ENCODE measurements at places on chromosomes 13 and 19.

DNA sequence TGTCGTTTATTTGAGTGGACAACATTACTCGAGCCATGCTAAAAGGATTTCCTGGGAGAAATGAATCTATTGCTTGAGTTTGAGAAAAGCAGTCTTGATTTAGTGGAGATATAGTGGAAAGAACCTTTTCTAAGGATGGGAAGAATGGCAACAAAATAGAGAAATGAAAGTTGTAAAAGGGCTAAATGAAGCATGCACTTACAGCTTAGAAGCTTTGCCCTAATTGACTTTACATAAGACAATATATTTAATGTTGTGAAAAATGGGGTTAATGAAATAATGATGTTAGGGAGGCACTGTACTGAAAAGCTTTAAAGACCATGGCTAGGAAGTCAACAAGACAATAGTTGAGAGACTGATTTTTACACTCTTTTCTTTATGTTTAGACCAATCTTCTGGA is 35.4 kb downstream of the SLC10A2 start:
- no peaks in the 10 kb centered on the region for H3K4me1 ChIP-seq
- H3K36me3 ChIP-seq: no peaks in the 10 kb centered on the region
- DNase-seq: no peak
- H3K27ac ChIP-seq: no peak overlapping the region
- H3K27me3 ChIP-seq: no peaks in the 10 kb centered on the region

DNA sequence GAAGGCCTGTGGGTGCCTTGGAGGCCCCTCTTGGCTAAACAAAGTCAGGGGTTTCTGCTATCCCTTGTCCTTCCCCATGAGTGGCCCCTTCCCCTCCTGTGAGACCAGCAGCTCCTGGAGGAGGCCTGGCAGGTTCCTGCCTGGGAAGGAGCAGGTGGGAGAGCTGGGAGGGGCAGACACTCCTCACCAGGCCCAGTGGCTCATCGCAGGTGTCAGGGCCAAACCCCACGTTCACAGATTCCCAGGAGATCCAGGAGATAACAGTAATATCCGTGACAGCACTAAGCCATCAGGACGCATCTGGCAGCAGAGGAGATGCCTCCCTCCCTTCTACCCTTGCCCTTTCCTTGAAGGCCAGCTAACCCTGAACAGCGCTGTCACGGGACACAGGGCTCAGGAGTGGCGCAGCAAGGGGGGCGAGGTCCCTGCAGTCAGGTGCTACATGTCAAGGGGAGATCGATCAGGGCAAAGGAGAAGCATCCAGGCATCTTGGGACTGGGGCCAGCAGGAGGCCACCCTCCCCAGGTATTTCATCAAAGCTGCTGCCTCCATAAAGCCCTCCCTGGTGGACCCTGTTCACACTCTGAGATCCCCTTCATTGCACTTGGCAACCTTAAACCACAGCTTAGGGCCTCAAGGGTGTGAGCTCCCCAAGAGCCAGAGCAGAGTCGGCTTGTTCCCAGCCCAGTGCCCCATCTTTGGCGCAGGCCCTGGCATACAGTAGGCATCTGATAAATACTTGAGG is 4.8 kb downstream of the CEBPA start:
- no peak for DNase-seq
- H3K36me3 ChIP-seq: no peaks in the 10 kb centered on the region
- H3K4me1 ChIP-seq: no peaks in the 10 kb centered on the region
- H3K4me3 ChIP-seq: no peak overlapping the region
- H3K27me3 ChIP-seq: peaks cover 34% of the 10 kb centered on the region

GRCh38 chr13:44840131-44840530 is 149.1 kb downstream of the NUFIP1 start:
- DNase-seq: no peak
- H3K4me3 ChIP-seq: no peak overlapping the region

DNA sequence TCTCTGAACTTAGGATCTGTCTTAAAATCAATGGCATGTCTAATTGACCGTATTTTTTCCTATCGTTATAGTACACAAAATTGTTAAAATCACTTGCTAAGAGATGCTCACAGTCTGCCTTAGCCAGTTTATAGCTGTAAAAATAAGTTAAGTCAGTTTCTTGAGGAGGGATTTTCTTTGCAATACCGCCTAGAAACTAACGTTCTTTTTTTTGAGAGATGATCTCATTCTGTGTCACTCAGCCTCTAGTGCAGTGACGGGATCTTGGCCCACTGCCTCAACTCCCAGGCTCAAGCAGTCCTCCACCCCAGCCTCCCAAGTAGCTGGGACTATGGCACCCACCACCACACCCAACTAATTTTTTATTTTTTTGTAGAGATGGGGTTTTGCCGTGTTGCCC is 4.4 kb downstream of the CKAP2 start:
- no peak for DNase-seq
- H3K4me3 ChIP-seq: no peak overlapping the region
- H3K27me3 ChIP-seq: no peaks in the 10 kb centered on the region
- H3K4me1 ChIP-seq: peaks cover 53% of the 10 kb centered on the region
- H3K27ac ChIP-seq: peak overlapping the region; percentile 45
- peaks cover 42% of the 10 kb centered on the region for H3K36me3 ChIP-seq

DNA sequence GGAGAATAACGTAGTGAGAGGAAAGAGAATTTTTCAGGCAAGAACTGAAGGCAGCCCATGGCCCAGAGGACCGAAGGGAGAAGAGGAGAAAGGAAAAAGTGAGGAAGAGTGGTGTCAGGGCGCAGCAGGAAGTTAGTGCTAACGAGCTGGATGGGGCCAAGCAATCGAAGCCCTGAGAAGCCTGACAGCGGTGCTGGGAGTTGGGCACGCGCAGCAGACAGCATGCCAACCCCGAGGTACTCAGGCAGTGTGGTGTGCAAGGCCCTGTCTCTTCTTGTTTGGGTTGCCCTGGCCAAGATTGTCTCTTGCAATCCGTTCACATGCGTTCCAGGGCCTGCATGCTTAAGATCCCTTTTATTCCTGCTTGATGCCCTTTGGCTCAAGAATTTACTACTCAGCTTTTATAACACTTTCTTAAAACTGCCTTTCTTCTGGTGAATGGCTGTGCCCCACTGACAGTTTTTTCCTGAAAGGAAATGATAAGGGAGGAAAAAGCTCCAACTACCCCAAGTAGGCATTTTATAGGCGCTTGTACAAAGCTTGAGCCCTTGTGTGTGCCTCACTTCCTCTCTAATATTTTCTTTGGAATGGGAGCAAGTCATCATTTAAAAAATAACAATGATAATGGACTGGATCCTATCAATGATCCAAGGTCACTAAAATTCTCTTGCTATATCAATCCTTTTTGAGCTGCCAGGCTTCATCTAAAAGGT is 115.4 kb downstream of the FLT1 start:
- no peak overlapping the region for H3K4me3 ChIP-seq
- DNase-seq: no peak
- H3K4me1 ChIP-seq: peaks cover 1% of the 10 kb centered on the region

- peaks cover 26% of the 10 kb centered on the region for H3K4me1 ChIP-seq
- DNase-seq: no peak
- H3K27ac ChIP-seq: peak overlapping the region; percentile 94
- peaks cover 19% of the 10 kb centered on the region for H3K36me3 ChIP-seq
These were observed 693 bp downstream of the XPO4 start for GRCh38 chr13:20901668-20902437.

DNA sequence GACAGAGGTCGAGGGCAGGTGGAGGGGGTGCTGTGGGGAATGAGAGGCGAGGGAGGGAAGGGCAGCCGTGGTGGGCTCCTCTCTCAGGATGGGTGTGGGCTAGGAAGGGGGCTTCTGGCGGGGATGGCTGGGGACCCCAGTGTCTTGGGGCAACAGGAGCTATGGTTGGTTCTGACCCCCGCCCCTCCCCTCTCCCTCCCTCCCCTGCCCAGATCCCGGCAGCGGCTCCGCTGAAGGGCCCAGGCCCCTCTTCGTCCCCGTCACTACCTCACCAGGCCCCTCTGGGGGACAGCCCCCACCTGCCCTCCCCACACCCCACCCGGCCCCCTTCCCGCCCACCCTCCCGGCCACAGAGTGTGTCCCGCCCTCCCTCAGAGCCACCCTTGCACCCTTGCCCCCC is 19.3 kb upstream of the EHD2 start:
- H3K27me3 ChIP-seq: no peaks in the 10 kb centered on the region
- DNase-seq: no peak
- H3K36me3 ChIP-seq: peaks cover 12% of the 10 kb centered on the region
- H3K27ac ChIP-seq: no peak overlapping the region
- no peaks in the 10 kb centered on the region for H3K4me1 ChIP-seq

- no peak overlapping the region for H3K27ac ChIP-seq
- H3K4me3 ChIP-seq: no peak overlapping the region
- no peaks in the 10 kb centered on the region for H3K27me3 ChIP-seq
- no peak for DNase-seq
These were observed 141.8 kb downstream of the GPC5 start for GRCh38 chr13:91540158-91540736.

DNA sequence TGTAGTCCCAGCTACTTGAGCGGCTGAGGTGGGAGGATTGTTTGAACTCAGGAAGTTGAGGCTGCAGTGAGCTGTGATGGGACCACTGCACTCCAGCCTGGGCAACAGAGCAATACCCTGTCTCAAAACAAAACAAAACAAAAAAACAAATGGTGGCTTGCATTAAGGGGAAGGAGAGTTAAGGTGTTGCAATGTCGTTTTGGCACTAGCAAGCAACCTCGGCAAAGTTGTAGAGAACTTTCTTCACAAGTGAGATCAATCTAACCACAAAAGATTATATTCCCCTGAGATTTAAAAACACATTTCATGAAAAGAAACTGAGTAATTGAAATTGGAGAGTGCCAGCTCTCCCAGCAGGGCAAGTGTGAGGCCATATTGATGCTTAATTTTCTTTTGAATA is 153.7 kb downstream of the KLF5 start:
- no peak overlapping the region for H3K4me3 ChIP-seq
- H3K4me1 ChIP-seq: peaks cover 2% of the 10 kb centered on the region
- no peak for DNase-seq
- no peak overlapping the region for H3K27ac ChIP-seq
- H3K36me3 ChIP-seq: no peaks in the 10 kb centered on the region

DNA sequence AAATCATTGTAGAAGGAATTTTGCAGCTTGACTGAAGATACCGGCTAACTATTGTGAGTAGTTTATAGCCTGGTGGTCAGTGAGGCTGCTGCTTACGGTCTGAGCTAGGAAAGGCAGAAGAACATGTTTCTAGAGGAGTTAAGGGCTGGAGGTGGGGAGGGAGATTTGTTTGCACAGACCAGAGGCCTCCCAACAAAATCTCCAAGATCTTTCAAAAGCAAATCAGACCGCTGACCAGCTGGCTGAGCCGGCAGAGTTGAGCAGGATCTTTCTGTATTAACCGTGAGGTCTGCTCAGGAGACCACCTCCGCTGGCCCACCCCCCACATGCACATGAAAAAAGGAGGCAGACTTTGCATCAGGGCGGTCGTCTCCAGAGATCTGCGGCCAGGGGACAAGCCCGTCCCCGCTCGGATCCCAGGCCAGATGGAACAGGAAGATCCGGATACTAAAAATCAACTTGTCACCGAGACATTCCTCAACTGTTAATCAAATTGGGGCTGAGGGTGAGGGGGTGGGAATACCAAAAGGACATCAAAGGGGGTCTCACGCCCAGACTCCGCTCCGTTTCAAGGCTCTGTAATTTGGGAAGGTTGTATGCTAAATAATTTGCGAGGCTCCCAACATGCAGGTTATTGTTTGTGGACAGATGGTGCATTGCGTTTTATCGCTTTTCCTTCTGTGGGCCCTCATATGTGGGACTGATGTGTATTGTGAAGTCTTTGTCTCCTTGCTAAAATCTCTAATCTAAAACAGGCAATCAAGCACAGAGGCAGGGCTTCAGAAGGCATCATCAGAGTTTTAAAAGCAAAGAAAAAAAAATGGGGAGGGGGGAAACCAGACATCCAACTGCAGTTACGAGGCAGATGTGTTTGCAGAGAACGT is 319.0 kb downstream of the ZNF536 start:
- H3K4me1 ChIP-seq: peaks cover 2% of the 10 kb centered on the region
- no peak overlapping the region for H3K4me3 ChIP-seq
- no peaks in the 10 kb centered on the region for H3K36me3 ChIP-seq
- DNase-seq: no peak
- peaks cover 51% of the 10 kb centered on the region for H3K27me3 ChIP-seq
- H3K27ac ChIP-seq: no peak overlapping the region

DNA sequence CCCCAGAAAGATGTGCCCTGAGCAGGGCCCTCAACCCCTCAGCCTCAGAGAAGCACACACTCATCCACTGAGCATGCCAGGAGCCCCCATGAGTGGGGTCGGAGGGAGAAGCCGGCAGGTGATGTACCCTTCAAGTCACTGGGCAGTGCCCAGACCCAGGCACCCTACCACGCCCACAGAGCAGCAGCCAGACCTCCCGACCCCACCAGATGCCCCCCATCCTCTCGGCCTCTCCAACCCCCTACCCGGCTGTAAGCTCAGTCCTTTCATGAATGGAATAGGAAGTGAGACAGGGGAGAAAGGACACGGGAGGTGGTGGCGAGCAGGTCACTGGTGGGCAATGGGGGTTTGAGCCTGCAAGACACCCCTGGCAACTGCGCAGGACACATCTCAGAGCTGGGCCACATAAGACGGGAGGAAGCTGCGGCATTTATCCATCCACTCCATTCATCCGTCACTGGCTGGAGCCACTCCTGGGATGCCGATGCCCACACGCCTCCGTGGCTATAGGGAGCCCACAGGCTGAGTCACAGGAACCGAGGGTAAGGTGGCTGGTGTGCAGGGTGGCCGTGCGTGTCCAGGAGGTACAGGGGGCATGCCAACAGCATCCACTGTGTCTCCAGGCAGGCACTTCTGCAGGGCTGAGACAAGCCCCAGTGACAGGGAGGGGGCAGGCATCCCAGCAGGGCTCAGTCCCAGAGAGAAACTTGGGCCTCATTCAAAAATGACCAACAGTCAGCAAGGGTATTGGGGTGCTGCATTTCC is 23.8 kb upstream of the VSTM2B start:
- no peak for DNase-seq
- H3K4me3 ChIP-seq: no peak overlapping the region
- H3K36me3 ChIP-seq: no peaks in the 10 kb centered on the region
- no peaks in the 10 kb centered on the region for H3K4me1 ChIP-seq

- H3K27ac ChIP-seq: peak overlapping the region; percentile 95
- peak overlapping the region; percentile 95 for H3K4me3 ChIP-seq
- H3K4me1 ChIP-seq: peaks cover 47% of the 10 kb centered on the region
- peaks cover 25% of the 10 kb centered on the region for H3K36me3 ChIP-seq
These were observed 1.1 kb downstream of the ELF1 start for GRCh38 chr13:41017817-41018601.

DNA sequence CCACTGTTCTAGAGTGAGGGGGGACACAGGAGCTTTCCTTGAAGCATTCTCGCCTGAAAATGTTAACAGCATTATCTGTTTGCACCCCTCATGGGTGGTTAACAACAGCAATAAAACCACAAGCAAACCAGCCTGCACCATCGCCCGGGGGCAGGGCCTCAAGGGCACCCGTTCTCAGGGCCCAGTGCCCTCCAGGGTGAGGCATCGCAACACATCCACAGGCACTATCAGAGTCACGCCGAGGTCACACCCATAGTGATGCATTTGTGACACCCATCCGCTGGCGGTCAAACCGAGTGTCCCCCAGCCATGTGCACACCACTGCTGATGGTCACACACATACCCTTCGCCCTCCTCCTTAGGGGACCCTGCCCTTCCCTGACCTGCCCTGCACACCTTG is 4.6 kb downstream of the FUT5 start:
- no peaks in the 10 kb centered on the region for H3K4me1 ChIP-seq
- DNase-seq: no peak
- no peak overlapping the region for H3K27ac ChIP-seq
- H3K36me3 ChIP-seq: no peaks in the 10 kb centered on the region
